Bone marrow (tissue), 2 donors: ENCODE measurements at places on chromosomes 13 and 19.

GRCh38 chr19:33236696-33237390 is 11.2 kb upstream of the SLC7A10 start:
- no peak for DNase-seq

DNA sequence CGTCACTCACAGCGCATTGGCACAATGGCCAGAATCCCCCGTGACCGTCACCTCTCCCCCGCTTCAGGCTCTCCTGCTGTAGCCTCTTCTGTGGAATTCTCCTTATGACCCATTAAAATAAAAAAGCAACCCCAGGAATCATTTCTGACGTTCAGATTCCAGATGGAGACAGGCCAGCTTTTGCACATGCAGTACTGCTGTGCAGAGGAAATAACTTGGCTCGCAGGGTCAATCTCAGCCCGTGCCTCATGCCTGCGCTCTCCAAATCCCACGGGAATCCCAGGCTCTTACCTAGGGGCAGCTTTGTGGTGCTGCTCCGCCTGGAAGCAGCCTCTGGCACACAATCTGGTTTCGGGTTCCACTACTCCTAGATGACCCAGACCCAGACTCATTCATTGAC is 32.7 kb upstream of the SOX1 start:
- no peak for DNase-seq

DNA sequence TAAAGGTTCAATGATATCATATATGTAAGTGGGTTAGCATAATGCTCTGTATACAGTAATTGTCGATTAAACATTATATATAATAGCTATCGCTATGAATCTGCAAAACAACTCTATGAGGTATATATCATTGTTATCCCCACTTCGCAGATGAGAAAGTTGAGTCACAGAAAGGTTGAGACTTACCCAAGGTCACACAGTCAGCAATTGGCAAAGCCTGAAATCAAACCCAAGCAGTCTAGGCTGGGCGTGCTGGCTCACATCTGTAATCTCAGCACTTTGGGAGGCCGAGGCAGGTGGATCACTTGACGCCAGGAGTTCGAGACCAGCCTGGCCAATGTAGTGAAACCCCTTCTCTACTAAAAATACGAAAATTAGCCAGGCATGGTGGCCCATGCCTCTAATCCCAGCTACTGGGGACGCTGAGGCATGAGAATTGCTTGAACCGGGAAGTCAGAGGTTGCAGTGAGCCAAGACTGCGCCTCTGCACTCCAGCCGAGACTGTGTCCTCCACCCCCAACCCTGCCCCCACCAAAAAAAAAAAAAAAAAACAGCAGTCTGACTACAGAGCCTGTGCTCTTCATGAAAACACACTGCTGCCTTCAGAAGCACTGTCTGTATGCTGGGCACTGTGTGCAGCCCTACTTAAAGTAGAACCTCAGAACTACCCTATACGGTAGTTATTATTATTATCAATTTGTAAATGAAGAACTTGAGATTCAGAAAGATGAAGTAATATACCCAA is 1.3 kb downstream of the HSPBP1 start:
- no peak for DNase-seq

GRCh38 chr13:33284031-33284430 is 1.5 kb downstream of the STARD13 start:
- no peak for DNase-seq

DNA sequence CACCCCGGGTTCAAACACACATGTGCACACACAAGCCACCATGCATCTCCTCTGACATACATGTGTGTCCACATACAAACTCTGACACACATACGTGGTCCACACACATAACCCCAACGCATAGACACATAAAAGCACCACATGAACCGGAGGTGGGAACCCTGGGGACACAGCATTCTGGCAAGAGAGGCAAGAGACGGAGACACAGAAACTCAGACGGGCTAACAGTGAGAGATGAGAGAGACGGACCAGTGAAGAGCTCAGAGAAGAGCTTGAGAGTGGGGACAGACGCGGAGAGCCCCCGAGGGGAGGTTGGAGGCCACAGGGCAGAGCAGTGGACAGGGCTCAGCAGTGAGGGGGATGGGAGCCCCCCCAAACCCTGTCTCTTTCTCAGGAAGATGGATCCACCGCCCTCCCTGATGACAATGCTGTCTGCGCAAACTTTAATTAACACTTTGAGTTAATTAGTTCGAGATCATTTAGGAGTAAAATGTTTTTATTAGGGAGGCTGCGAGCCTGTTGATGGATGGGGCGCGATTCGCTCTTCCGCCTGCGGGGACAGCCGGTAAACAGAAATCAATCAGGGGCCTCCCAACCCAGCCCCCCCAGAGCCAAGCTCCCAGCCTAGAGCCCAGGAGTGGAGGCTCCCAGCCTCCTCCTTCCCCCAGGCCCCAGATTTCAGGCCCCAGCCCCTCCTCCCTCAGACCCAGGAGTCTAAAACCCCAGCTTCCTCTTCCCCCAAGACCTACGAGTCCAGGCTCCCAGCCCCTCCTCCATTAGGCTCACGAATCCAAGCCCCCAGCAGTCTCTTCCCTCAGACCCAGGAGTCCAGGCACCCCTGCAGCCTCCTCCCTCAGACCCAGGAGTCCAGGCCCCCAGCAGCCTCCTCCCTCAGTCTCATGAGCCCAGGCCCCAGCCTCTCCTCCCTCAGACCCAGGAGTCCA is 9.5 kb upstream of the ERFL start:
- no peak for DNase-seq

GRCh38 chr19:33819506-33819879 is 22.8 kb downstream of the KCTD15 start:
- no peak for DNase-seq

DNA sequence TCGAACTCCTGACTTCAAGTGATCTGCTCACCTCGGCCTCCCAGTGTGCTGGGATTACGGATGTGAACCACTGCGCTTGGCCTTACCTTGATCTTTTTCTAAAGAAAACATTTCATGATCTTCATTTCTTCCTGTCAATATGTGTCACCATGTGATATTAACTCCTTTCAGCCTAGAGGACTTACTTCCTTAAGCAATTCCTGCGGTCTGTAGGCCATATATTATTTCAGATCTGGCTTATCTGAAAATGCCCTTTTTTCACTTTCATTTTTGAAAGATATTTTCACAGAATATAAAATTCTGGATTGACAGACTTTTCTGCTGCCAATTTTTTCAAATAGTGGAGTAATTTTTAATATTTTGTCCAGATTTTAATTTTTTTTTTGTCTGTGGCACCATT is 2.0 kb upstream of the GPR32 start:
- DNase-seq, result peak; percentile 9

DNA sequence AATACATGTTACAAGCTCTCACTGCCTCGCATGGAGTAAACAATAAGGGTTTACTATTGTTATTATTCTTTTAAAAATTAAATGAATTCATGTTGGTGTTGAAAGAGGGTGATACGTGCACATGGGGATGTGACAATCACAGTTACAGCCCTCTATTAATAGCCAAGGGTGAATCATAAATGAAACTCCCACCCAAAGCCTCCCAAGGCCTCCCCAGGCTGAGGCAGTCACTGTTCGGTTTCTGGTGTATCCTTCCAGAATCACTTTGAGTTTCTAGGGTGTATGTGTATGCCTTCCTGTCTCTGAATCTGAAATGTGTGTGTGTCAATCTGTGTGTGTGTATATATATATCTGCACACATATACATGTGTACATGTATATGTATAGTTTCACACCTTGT is 73.4 kb downstream of the AKAP11 start:
- DNase-seq, result no peak

DNA sequence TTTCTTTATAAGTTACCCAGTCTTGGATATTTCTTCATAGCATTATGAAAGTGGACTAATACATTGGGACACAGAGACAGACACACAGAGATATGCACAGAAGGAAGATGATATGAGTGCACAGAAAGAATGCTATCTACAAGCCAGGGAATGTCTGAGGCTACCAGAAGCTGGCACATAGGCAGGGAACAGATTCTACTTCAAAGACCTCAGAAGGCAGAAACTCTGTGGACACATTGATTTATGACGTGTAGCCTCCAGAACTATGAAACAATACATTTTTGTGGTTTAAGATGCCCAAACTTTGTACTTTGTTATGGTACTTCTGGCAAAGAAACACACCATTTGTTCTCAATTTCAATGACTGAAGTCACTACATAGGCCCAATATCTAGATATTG is 556.7 kb downstream of the PCDH9 start:
- DNase-seq, result no peak

GRCh38 chr19:48136547-48136946 is 25.9 kb upstream of the PLA2G4C start:
- DNase-seq, result no peak

DNA sequence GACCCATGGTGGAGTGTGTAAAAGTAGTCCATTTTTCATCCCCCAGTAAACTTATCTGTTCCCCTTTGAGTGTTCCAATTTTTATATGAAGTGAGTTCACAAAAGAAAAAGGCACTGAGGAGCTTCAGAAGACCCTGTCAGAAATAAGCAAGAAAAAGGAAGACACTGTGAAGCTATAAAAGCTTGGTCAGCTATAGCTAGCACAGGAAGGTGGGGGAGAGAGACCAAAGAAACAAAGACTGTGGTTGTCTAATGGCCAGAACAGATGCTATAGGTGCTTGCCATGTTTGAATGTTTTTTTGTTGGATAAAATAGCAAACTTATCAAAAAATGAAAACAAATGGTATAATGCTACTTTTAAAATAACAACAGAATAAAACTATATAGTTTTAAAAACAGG is 46.5 kb downstream of the RCBTB2 start:
- no peak for DNase-seq

DNA sequence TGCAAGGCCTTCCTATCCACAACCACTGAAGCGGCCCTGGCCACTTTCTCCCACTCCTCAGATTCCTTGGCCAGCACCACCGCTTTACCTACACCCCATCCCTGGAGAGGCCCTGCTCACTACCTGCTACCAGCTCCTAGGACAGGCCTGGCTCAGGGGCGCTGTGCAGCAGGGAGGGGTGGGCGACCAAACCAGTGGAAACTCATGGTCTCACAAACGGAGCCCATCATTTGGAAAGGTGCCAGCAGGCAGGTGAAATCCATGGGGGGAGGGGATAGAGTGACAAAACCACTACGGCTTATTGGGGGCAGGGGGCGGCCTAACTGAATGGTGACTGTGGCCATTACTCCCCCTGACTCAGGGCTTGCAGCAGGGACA is 27.6 kb downstream of the C19orf47 start:
- no peak for DNase-seq
